A375 (cell line): ENCODE measurements at places on chromosomes 2 and 18. TPM values are rescaled to one million over a fixed set of nuclear protein-coding genes. Genes with fewer than 3 reads are reported as not detected.

Gene TLX2
- total RNA-seq = 1.8 and 2.8 TPM in 2 replicates

Gene IL1B
- total RNA-seq = 11.6 and 13.3 TPM in 2 replicates

Gene CPS1
- total RNA-seq = 11.1 and 11.3 TPM in 2 replicates

Gene MYO3B
- total RNA-seq = not detected in 2 replicates

Gene GPR75
- total RNA-seq = 2.4 and 3.0 TPM in 2 replicates

Gene INSIG2
- 1.4 and 5.3 TPM in 2 replicates for total RNA-seq

Gene CNTNAP5
- total RNA-seq = 0.11 TPM in 1 of 2 replicates, not detected in the other

Gene DNAH7
- 0.04 and 0.37 TPM in 2 replicates for total RNA-seq

Gene HRH4
- 0.08 TPM in 1 of 2 replicates, not detected in the other for total RNA-seq

Gene PTMA
- total RNA-seq = 809 and 833 TPM in 2 replicates

Gene IL37
- 1.0 and 2.1 TPM in 2 replicates for total RNA-seq

Gene FOXD4L1
- total RNA-seq = 0.08 and 0.19 TPM in 2 replicates

Gene NCK2
- total RNA-seq = 14.6 and 18.0 TPM in 2 replicates

Gene DPP4
- total RNA-seq = 0.05 TPM in 1 of 2 replicates, not detected in the other

Gene SH3RF3
- total RNA-seq = 7.6 and 8.6 TPM in 2 replicates

Gene KYNU
- total RNA-seq = 31.0 and 48.3 TPM in 2 replicates

Gene NYAP2
- not detected in 2 replicates for total RNA-seq

Gene ZSWIM2
- not detected in 2 replicates for total RNA-seq

Gene RMDN2
- total RNA-seq = 3.4 and 6.5 TPM in 2 replicates

Gene MAP2
- 2.9 and 3.5 TPM in 2 replicates for total RNA-seq

Gene ALK
- total RNA-seq = 0.32 and 0.34 TPM in 2 replicates

Gene ARHGAP28
- total RNA-seq = 0.93 and 2.9 TPM in 2 replicates

Gene UNC80
- 0.32 and 0.49 TPM in 2 replicates for total RNA-seq

Gene NMS
- not detected in 2 replicates for total RNA-seq

Gene LIPG
- 0.38 and 0.72 TPM in 2 replicates for total RNA-seq

Gene GALNT13
- 3.8 and 5.2 TPM in 2 replicates for total RNA-seq

Gene TMEM200C
- total RNA-seq = 0.42 TPM in 1 of 2 replicates, not detected in the other

Gene COBLL1
- total RNA-seq = 2.8 and 2.9 TPM in 2 replicates

Gene DLX1
- 10.2 and 11.1 TPM in 2 replicates for total RNA-seq

Gene IL1F10
- total RNA-seq = not detected in 2 replicates

Gene ANKRD30B
- 0.23 and 1.4 TPM in 2 replicates for total RNA-seq

Gene DSC3
- total RNA-seq = 2.6 and 3.1 TPM in 2 replicates

Gene TTN
- total RNA-seq = 0.38 and 1.5 TPM in 2 replicates

Gene SCG2
- 10.3 and 12.0 TPM in 2 replicates for total RNA-seq

Gene TWSG1
- total RNA-seq = 11.4 and 12.1 TPM in 2 replicates

Gene RNF125
- total RNA-seq = 8.8 and 11.3 TPM in 2 replicates

Gene IL18R1
- 4.6 and 4.7 TPM in 2 replicates for total RNA-seq

Gene HS1BP3
- 17.3 and 19.2 TPM in 2 replicates for total RNA-seq

Gene REG3G
- 1.1 TPM in 1 of 2 replicates, not detected in the other for total RNA-seq

Gene SCYGR1
- total RNA-seq = not detected in 2 replicates

Gene GULP1
- 49.0 and 52.8 TPM in 2 replicates for total RNA-seq

Gene CYRIA
- 0.30 and 0.53 TPM in 2 replicates for total RNA-seq

Gene CCDC178
- not detected in 2 replicates for total RNA-seq

Gene CFC1
- total RNA-seq = not detected in 2 replicates

Gene TWIST2
- total RNA-seq = 13.7 and 15.9 TPM in 2 replicates

Gene IL36A
- total RNA-seq = not detected in 2 replicates

Gene EVA1A
- 35.2 and 37.8 TPM in 2 replicates for total RNA-seq

Gene HK2
- total RNA-seq = 29.3 and 29.6 TPM in 2 replicates

Gene RIF1
- total RNA-seq = 28.5 and 33.2 TPM in 2 replicates

Gene LONRF2
- 1.2 and 1.3 TPM in 2 replicates for total RNA-seq

Gene MRPL53
- total RNA-seq = 95.8 and 110 TPM in 2 replicates

Gene TRIM43
- total RNA-seq = 0.29 TPM in 1 of 2 replicates, not detected in the other

Gene RAD51AP2
- total RNA-seq = 0.08 and 0.11 TPM in 2 replicates

Gene KIF1A
- total RNA-seq = 5.6 and 5.8 TPM in 2 replicates

Gene UGT1A3
- not detected in 2 replicates for total RNA-seq

Gene EGR4
- total RNA-seq = 0.05 TPM in 1 of 2 replicates, not detected in the other

Gene NT5DC4
- not detected in 2 replicates for total RNA-seq
